SK-N-SH (cell line): ENCODE measurements at places on chromosomes 12 and 14.
A peak's percentile ranks its signal among the peaks of the same experiment; 100 is the strongest.

DNA sequence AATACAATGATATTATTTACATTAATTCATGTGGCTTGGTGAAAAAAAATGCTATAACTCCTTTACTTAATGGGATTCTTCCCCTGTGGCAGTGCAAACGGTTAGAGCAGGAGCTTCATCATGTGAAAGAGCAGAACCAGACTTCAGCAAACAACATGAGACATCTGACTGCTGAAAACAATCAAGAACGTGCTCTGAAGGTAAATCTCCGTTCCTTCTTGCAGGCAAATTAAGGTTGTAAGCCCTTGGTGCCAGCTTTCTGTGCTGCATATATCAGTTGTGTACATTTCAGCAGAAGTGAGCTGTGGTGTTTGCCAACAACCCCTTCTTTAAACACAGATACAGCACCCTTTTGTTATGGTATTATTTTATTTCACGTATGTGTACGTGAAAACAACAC is 171.7 kb downstream of the MIPOL1 start:
- no peak for DNase-seq

- DNase-seq: no peak
Measured at GRCh38 chr14:72810201-72810600, 83.7 kb downstream of the DPF3 start.

DNA sequence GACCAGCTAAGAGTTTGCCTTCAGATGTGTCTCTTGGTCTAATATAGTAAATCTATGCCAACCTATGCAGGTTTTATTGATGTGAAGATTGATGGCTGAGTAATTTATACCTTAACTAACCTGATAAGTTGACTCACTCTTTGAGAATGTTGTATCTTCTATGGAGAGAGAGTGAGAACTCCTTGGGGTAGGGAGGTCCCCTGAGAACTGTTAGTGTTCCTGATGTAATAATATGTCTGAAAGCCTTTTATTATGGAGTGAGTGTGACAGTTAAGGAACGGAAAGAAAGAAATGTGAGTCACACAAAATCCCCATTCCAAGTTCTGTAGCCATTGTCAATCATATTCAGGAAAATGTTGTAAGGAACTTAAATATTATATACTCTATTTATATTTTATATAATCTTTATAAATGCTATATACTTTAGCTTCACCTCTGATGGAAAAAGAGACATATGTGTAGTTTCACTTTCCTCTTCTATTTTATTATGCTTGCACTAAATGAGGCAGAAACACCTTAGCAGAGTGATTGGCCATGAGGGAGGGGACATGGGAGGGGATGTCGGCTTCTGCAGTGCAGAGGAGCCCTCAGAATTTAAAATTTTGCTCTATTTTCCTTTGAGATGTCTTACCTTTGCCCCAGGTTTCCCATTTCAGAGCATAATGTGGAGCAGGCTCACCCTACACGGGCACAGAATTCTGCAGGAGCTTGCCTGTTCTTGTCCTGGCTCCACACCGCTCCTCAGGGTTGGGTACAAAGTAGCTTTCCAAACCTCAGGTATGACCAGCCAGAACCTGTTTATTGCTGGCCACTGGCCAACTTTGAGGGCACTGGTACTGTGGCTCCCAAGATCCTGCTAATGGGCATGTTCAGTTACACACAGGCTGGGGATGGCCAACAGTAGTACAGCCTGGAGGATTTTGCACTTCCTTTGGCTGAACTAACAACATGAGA is 57.7 kb downstream of the ARF6 start:
- DNase-seq: no peak

- DNase-seq: no peak
Measured at GRCh38 chr14:39876916-39877315, 444.7 kb upstream of the FBXO33 start.

DNA sequence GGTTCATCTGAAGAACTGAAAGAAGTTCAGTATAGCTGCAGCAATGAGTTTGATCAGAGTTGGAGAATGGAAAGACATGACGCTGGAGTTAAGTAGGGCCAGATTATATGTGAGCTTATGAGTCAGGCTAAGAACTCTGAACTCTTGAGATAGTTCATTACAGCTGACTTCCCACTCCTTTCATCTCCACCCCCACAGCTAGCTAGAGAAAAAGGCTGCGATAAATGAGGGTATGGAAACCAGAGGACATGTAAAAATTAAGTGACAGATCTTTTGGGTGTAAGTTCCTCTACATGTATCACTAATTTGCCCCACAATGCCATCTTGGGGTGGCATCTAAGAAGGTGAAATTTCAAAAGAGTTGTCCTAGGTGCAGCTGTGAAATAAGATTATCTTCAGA is 28.6 kb downstream of the PYM1 start:
- no peak for DNase-seq

GRCh38 chr12:83199069-83199468 is 512.4 kb downstream of the TMTC2 start:
- DNase-seq: no peak

- no peak for DNase-seq
Measured at GRCh38 chr12:122886851-122887818, 8.8 kb downstream of the VPS37B start.

DNA sequence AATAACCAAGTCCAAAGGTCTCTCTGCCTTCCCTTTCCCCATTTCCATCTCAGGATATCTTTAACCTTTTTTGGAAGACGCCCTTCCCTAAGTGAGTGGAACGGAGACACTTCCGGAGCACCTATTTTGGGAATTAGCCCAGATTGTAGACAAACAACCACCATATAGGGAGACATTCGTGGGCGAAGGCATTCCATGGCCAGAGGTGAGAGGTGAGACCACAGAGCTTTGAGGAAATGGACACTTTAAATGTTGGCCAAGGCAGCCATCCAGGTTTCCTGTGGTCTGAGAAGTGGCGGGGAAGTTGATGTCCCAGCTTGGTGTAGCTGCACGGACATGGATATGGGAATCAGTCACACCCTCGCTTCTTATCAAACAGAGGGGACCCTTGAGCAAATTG is 69.4 kb upstream of the BDKRB2 start:
- no peak for DNase-seq

GRCh38 chr12:122920687-122921086 is 24.8 kb upstream of the VPS37B start:
- no peak for DNase-seq

DNA sequence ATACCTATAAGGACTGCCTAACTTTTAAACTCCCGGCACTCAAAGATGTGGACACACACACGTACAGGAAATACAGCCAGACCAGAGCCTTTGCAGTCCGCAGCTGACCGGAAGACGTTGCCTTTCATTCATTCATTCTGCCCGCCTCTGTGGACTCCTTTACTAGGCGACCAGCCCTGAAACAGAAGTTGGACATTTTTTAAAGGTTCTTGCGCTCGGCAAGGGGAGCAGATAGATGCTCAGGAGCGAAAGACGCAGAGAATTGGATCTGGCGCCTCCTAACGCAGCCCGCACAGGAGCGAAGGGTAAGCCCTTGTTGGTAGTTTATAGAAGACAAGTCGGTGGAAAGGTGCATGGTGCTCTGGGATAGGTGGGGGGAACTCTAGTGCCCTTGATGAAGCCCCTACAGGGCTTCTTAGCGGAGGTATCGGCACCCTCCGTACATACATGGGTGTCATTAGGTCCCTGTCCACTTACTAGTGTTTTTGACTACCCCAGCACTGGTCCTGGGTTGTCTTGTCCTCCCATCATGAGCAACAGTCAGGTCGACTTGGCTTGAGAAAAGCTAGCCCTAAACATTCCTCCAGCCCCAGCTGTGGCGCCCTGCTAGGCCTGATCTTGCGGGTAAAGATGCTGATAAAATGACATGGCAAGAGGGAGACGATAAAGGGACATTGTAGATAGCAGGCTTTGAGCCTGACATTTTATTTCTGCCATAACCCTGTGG is at the start of gene KDM2B:
KDM2B (minus strand) TSS at position 65 of the 727 bp plus-strand sequence. CDS start 112 bp downstream, outside the sequence.
- peak; percentile 46 for DNase-seq

- DNase-seq: no peak
Measured at GRCh38 chr12:12714276-12715021, 2.7 kb upstream of the CDKN1B start.

DNA sequence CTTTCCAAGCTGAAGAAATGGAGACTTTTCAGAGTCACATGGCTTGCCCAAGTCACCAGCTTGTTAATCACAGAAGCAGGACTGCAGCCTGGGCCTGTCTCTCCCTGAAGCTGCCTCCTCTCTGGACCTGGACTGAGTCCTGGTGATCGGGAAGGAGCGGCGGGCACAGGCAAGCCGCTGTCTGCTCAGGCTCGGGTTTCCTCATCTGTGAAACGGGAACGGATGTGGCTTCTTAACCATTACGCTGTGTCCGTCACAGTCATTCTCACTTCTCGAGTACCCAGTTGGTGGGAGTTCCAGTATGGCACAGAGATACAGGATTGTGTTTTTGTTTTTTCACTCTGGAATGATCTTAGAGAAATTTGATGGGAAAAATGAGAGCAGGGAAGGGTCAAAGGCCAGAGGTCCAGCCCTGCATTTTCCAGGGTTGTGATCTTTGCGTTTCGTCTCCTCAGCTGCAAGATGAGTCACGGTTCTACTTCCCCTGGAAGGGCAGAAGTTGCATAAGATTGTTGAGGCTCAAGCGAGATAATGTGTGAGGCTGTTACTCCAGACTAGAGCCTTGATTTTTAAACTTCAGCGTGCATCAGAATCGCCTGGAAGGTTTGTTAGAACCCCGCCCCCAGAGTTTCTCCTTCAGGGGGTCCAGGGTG is 7.6 kb upstream of the LRTM2 start:
- no peak for DNase-seq

DNA sequence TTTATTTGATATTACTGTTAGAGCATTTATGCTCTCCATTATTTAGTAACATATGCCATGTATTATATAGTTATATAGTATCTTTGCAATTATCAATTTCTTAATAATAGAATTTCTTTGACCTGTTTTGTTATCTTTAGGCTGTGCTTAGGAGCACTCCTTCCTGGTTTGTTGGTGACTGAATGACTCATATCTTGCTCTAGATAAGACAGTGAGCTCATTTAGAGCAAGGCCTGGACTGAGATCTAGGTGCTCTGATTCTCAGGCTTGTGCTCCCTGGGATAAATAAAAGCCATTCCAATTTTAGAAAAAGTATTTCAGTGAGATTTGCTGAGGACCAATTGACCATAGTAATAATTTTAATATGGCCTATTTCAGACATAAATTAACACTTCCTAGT is 951.2 kb downstream of the FLRT2 start:
- DNase-seq: no peak

- no peak for DNase-seq
Measured at GRCh38 chr12:105485321-105485910, 154.9 kb downstream of the C12orf75 start.
